MM.1S (cell line): ENCODE measurements at places on chromosomes 2 and 18.

- no peak for DNase-seq
Observed at GRCh38 chr2:234273887-234274584, 222.8 kb downstream of the ARL4C start.

GRCh38 chr2:223746611-223747010 is 90.8 kb downstream of the AP1S3 start:
- DNase-seq: no peak

DNA sequence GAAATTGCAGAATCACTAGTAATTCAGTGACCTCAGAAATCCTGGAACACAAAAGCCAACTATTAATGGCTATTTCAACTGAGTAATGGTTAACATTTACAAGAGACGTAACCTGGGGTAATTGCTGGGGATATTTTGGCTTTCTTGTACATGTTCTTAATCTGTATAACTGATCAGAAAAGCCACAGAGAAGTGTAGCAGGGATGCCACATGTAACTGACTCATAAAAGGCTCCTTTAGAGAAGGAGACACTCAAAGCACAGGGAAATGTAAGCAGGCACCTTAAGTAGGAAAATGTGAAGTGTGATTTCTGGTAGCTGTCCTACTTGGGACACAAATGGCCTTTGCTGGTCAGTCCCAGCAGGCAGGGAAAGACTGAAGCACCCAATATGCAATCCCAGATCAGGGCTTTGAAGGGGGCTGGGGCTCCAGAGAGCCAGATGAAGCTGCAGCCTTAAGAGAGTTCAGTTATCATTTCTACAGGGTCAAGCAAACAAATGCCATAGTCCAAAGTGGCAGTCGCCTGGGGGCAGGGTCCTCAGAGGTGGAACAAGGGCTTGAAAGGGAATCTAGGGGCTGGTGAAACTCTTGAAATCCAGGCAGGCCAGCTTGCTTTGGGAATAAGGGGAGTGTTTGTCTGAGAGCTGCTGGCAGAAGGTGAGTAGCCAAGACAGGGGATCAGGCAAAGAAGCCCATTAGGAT is 7.2 kb upstream of the SPOPL start:
- no peak for DNase-seq

DNA sequence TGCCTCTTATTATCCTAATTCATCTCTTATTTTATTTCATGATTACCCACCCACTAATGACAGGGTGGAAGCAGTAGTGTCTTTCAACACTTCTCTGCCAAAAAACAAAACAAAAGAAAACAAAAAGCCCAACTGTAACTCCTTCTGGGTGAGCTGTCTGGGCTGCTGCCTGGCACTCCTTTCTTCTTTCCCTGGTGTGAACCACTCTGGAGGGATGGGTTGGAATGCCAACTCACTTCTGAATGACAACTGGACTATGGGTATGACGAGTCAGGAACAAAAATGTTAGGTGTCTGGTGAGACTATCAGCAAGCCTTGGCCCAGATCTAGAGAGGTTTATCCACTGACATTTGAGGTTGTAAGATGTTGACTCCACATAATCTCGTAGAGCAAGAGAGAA is 88.3 kb upstream of the ITGB6 start:
- DNase-seq: no peak

DNA sequence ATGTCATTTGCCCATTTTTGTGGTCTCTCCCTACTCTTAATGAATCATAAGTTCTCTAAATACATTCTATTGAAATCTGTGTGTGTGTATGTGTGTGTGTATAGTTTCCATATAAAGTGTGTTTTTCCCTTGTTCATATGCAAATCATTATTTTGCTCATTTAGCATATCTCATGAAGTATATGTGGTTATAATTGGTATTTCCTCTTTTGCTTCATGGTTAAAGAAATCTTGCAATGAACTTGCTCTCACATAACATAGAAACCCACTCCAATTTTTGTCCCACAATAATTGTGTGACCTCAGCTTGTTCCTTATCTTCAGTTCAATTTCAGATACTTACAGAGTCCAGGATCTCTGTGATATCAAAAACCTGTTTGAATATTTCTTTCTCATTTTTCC is 1.2 kb downstream of the CPO start:
- DNase-seq: no peak

GRCh38 chr2:113257516-113258264 is 21.0 kb downstream of the PAX8 start:
- DNase-seq: no peak

GRCh38 chr2:120547662-120548061 is 188.0 kb upstream of the GLI2 start:
- no peak for DNase-seq

GRCh38 chr2:27185331-27186026 is 26.4 kb upstream of the ATRAID start:
- peak; percentile 22 for DNase-seq

- DNase-seq: no peak
Observed at GRCh38 chr2:208334230-208334629, 68.2 kb downstream of the PIKFYVE start.

DNA sequence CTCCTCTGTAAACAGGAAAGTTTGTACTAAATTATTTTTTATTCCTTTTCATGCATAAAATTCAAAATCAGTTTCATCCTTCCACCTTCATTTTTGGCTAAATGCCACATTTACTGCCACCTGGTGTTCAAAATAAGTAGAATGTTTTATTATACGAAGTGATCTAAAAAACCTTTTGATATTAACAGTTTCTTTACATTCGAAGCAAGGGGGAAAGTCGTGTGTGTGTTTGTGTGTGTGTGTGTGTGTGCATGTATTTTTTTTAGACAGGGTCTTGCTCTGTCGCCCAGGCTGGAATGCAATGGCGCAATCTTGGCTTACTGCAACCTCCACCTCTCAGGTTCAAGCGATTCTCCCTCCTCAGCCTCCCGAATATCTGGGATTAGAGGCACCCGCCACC is 9.0 kb upstream of the SCN9A start:
- peak; percentile 60 for DNase-seq

DNA sequence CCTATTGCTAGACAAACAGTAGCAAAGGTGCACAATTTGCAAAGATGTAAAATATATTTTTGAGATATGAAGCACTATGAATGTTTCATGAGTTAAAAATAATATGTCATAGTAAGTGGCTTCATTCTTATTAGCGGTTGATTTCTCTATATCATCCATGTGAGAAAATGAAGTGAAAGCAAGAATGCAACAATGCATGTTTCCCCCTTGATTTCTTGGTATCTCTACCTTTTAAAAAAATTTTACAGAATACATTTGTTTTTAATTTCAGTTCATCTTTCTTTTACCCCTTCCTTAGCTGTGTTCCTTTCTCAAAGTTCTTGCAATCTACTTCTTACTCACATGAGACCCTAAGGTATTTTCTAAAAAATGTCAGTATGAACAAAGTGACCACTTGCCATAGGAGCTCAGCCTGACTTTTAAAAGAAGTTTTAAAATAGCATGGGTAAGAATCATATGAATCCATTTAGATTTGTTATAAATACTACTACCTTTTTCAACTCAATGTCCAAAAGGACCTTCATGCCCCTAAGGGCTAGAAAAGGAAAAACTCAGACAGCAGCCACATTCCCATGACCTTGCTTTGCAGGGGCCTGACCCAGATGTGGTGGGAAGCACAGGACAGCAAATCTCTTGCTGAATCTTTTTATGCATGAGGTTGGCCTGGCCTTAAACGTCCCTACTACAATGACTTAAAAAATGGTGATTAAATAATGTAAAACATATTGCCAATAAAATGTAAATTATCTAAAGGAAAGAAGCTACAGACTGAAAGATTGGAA is 14.8 kb upstream of the SLC38A11 start:
- no peak for DNase-seq

DNA sequence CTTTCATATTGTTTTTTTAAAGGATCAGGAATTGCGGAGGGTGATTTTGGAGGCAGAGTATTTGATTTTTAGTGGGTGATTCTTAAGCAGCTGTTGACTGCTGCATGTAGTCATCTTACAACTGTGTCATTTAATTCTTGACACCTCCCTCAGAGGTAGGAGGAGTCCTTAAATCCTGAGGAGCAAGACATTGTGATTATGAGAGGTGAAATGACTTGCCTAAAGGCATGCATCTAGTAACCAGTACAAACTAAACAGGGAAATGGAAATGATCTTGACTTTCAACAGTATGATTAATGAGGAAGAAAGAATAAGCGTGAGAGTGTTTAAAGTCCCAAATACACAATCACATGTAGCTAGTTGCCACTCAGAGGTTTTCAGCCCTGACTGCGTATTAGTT is 440.7 kb downstream of the THSD7B start:
- DNase-seq: no peak

DNA sequence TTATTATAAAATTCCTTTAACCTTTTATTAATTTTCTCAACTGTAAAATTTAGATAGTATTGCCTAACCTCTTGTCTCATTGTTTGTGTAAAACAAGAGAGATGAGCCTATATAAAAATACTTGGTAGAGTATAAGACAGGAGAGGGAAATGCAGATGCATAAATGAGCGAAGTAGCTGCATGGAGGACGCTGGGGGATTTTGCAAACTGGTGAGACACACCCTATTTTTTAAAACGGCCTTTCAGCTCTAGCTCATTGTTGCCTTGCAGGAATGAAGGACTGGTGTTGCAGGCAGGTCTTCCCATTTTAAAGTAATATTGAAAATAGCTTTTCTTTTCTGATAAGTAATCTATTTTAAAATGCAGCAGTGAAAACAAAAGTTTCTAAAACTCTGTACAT is 435.3 kb upstream of the HNRNPA3 start:
- no peak for DNase-seq

- DNase-seq: no peak
Observed at GRCh38 chr2:29583104-29583503, 338.3 kb downstream of the ALK start.

DNA sequence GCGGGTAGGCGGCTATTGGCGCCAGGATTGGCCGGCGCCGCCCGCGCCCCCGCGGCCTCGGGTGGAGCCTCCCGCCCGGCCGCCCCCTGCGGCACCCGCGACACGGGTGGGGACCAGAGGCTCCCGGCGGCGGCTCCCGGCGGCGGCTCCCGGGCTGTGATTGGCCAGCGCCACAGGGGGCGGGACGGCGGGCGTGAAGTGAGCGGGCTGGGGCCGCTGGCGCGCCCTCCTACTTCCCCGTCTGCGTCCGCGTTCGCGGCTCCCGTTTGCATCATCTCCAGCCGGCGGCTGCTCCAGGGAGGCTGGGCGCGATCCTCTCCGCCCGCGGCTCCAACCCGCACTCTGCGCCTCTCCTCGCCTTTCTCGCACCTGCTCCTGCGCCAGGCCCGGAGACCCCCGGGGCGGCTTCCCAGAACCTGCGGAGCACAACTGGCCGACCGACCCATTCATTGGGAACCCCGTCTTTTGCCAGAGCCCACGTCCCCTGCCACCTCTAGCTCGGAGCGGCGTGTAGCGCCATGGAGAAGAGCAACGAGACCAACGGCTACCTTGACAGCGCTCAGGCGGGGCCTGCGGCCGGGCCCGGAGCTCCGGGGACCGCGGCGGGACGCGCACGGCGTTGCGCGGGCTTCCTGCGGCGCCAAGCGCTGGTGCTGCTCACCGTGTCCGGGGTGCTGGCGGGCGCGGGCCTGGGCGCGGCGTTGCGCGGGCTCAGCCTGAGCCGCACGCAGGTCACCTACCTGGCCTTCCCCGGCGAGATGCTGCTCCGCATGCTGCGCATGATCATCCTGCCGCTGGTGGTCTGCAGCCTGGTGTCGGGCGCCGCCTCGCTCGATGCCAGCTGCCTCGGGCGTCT is at the start of gene SLC1A4:
Gene SLC1A4 (plus strand): TSS at position 274 of the 856 bp plus-strand sequence. CDS start 245 bp downstream, at position 519.
- peak; percentile 93 for DNase-seq

GRCh38 chr2:96970248-96970875 is 16.0 kb downstream of the FAM178B start:
- DNase-seq: no peak

- no peak for DNase-seq
Observed at GRCh38 chr2:240644859-240645301, 19.6 kb downstream of the GPR35 start.

DNA sequence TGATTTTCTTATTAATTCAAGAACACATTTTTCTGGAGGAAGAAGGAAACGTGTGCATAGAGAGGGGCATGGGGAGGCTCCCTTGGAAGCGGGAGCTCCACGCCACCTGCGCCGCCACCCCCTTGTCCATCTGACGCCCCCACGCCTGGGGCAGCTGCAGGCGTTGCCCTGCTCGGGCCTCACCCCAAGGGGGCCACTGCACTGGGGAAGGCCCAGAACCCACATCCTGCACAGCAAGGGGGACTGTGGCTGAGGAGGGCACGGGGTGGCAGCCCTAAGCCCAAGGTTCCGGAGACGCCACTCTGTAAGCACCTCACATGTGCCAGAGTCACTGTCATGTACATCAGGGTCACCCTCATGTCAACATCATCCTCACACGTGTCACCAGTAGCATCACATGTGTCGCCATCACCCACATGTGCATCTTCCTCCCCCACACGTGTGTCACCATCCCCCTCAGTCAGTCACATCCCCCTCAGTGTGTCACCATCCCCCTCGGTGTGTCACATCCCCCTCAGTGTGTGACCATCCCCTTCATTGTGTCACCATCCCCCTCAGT is 486.7 kb upstream of the SALL3 start:
- DNase-seq: no peak

GRCh38 chr2:71477231-71477691 is 23.9 kb downstream of the DYSF start:
- DNase-seq: no peak

GRCh38 chr2:121303531-121304263 is 18.7 kb upstream of the TFCP2L1 start:
- no peak for DNase-seq

GRCh38 chr2:16669388-16669787 is 3.8 kb upstream of the CYRIA start:
- DNase-seq: no peak

DNA sequence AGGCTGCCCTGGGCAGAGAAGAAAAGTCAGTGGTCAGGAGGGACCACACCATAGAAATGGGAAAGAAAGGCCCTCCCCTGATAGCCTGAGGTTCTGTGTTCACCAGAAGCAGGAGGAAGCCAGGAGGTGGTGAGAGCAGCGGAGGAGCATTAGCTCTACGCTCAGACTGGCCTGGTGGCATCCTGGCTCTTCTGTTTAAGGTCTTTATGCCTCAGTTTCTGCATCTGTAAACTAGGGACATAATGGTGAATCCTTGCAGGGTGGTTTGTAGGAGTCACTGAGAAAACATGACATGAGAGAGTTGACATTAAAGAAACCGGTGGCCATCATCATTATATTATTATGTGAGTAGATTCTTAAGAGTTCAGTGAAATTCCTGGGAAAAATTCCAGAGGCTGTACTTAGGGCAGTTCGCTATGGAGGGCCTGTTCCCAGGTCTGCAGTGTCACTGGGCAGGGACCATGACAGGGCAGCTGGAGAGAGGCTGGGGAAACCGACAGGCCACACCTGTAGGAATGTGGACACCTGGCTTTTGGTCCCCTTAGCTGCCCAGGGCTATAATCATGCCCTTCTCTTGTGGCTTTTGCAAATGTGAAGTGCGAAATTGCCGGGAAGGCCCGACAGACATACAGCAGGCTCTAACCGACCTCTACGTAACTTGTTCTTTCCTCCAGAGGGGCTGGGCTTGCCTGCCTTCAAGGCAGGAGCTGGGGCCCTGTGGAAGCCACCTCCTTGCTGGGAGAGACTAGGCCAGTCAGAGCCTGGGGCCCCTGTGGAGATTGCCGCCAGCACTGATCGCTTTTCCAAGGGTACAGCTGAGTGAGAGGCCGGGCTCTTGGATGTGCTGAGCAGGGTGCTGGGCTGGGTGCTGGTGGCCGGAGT is 31.0 kb downstream of the GLI2 start:
- no peak for DNase-seq
